NCI-H526 treated with DMSO at 0.1 percent for 48 hours (cell line): ENCODE measurements at places on chromosomes 3 and 15.

DNA sequence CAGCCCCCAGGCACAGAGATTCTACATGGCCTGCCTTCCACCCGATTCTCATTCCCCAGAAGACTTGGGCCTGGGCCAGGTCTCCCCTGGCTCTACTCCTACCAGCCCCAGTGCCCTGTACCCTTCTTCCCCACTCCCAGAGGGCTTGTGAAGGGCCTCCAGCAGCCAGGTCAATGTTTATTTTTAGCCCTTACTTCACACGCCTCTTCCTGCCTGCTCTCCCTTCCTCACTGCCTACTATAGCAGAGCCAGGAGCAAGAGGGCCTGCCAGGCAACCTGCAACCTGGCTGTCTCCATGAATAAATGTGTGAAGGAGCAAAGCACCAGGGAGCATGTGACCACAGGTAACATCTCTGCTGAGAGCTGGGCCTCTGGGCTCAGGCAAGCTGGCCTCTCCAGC is 26.4 kb upstream of the APEH start:
- no peak for DNase-seq

DNA sequence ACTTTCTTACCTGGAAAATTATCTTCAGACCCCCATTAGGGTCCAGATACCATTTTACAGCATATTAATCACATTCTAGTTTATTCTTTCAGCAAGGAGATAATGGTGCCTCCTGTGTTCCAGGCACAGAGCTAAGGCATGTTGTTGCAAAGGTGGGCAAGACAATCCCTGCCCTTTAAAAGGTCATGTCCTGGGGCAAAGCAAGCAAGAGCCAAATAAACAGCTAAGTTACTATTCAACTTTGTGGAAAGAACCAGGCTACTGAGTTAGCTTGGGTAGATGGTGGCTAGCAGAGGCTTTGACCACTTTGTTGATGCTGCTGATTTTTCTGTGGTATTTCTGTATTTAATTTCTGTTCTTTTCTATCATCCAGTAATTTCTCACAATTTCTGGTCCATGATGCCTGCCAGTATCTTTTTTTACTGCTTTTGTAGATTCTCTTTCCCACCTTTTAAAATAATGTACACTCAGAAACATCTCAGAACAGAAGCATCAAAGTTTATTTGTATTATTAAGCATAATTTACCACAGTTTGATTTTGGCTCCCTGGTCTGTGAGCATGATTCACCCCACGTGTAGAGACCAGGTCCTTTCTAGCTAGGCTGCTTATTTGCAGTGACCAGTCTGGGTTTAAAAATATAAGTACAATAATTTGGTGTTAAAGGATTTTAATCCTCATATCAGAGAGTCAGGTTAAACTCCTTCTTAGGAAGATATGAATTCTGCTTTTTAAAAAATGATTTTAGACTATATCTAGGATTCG is 71.5 kb downstream of the LRRC28 start:
- DNase-seq = no peak

GRCh38 chr3:171790898-171791691 is 19.2 kb downstream of the PLD1 start:
- DNase-seq = no peak

DNA sequence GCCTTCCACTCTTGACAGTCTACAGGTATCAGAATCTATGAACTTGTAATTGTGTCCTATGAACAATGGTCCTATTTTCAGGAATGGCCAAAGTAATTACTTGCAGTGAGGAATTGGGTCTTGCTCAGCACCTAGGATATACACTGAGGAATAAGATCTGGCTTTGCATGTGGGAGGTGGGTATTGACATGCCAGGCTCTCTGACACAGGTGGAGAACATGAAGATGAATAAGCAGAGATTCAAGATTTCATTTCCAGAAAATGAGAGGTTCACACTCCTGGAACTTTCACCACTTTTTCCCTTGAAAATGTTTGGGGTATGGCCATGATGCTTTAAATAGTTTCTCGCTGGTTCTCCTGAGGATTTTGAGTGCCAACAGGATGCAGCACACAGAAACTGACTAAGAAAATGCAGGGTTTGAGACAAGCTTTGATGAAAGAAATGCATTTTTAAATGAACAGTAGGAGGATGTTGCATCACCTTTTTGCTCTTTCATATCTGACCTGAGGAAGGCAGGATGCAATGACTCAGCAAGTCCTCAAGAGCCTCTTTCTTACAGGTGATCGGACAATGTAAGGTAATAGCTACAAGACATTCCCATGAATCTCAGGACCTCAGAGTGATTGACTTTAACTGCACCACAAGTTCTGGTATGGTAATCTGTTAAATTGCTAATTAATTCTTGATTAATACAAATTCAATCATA is 3.7 kb downstream of the HRG start:
- DNase-seq = no peak

DNA sequence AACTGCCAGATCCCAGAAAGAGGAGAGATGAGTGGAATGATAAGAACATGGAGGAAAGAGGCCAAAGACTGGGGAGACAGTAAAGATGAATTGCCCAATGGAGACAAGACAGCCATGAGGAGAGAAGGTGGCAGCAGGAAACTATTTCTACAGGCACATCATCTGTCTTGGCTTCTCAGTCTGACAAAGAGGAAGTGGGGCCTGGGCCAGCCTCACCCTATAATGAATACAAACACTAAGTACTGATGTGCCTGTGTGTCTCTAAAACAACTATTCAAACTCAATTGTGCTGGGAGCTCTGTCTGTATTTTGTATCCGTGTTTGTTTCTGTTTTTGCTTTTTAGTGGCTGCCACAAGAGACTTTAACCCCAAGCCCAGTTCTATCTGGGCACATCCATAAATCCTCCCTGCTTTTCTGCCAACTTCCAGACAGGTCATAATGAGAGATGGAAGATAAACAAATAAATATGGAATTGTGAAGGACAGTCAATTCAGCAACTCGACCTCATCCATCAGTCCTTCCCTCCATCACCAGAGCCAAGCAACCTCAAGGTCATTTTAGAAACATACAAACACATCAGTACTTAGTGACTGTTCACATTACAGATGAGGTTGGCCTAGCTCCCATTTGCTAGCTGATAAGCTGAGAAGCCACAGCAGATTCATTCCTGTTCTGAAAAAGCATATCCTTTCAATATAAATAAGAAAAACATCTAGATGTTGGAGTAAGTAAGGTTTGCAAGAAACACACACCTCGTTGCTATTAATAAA is 116.7 kb downstream of the CADPS start:
- no peak for DNase-seq

- no peak for DNase-seq
Measured at GRCh38 chr3:145915787-145916186, 245.2 kb downstream of the PLOD2 start.

GRCh38 chr3:132587401-132587800 is 9.7 kb upstream of the ACKR4 start:
- no peak for DNase-seq

DNA sequence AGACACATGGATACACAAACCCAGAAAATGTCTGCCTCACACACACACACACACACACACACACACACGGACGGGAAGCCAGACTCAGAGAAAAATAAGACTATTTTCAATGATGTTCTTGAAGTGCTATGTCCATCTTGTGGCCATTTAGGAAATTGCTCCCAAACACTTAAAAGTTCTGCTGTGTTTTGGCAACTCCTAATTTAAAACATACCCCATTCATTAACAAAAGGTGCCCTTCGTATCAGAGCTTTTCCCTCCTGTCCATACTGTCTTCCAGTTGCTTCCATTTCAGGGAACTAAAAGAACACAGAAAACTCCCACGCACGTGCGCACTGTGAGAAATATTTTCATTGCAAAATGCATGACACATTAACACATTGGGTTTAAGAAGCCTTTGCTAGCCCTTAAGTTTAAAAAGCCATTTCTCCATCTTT is 44.6 kb downstream of the SLC12A1 start:
- DNase-seq = peak; percentile 32

DNA sequence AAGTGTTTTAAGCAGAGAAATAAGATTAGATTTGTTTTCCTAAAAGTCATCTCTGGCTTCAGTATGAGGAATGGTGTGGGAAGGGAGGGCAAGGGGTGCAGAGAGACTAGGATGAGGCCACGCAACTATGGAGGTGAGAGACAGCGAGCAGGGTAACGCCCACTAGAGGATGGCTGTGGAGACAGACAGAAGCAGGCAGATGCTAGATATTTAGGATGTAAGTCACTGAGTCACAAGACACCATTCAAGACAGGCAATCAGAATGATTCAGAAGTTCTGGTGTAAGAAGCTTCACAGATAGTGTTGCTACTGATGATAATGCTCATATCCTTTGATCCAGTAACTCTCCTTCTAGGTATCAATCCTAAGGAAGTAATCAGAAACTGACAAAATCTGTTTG is 19.1 kb downstream of the HSPBAP1 start:
- DNase-seq = no peak

GRCh38 chr3:160553827-160554226 is 11.5 kb downstream of the KPNA4 start:
- peak; percentile 54 for DNase-seq

DNA sequence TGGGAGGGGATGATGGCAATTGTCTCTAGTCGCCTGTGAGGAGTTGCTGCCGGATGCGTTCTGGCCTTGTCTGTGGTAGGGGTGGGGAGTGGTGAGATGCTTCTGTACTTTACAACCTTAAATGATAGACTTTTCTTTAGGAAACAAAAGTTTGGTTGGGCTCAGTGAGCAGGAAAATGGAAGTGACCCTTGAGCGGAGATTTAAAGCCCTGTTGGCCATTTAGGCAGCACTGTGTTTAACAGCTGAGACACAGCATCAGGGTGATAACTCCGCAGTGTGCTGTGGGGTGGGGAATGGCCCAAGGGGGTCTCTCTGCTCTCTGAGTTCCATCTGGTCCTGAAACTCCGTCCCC is 36.6 kb downstream of the SPSB4 start:
- no peak for DNase-seq

- no peak for DNase-seq
Measured at GRCh38 chr3:114649331-114649730, 355.5 kb downstream of the TIGIT start.

DNA sequence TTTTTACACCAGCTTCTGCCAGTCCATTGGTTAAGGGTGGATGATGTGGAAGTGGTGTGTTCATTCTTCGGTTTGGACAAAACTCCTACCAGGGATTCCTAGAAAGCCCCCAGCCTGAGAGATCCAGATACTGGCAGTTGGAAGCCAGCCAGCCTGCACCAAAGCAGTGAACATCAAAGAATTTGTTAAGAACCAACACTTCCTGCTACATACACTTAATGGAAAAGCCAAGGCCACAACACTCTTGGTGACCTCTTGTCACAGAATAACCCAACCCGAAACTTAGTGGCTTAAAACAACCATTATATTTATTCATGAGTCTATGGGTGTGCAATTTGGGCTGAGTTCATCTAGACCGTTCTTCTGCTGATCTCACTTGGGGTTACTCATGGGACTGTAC is 42.9 kb upstream of the ADAMTS9 start:
- no peak for DNase-seq

- DNase-seq = no peak
Measured at GRCh38 chr3:169512991-169513390, 150.5 kb downstream of the MECOM start.

- DNase-seq = no peak
Measured at GRCh38 chr3:120550546-120550945, 45.6 kb upstream of the NDUFB4 start.

DNA sequence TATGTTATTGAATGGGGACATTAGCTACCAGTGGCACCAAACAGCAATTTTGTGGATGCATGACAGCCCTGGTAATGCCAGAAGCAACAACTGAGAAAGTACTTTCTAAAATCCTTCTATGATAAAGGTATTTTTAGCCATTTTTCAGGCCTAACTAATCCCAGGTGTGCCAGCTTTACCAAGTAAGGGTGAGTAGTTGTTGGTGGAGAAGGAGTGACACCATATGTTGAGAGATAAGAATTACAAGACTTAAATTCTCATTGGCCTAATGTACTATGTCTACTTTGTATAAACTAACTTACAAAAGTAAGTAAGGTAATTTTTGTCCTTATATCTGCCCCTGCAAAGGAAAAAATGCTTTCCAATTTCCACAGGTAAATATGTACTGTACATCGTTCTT is 4.1 kb upstream of the COX17 start:
- peak; percentile 12 for DNase-seq

GRCh38 chr3:15367059-15367458 is 34.7 kb upstream of the SH3BP5 start:
- DNase-seq = no peak

- DNase-seq = no peak
Measured at GRCh38 chr15:57285386-57285785, 90.9 kb upstream of the CGNL1 start.

DNA sequence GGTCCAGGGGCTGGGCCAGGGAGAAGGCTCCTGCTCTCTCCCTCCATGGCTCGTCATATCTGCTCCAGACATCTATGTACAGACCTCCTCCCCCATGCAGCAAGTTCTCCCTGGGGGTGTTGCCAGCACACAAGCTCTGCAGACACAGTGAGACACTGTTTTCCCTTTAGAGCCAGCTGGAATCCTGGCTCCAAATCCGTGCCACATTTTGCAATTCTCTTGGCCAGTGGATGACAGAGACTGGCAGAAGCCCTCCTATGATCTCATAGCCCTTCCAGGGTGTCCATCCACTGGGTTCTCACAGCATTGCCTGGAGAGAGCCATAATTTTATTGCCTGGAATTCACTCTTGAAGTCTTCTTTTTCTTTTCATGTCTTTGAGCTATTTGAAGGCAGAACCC is 203.9 kb downstream of the TLE3 start:
- no peak for DNase-seq

DNA sequence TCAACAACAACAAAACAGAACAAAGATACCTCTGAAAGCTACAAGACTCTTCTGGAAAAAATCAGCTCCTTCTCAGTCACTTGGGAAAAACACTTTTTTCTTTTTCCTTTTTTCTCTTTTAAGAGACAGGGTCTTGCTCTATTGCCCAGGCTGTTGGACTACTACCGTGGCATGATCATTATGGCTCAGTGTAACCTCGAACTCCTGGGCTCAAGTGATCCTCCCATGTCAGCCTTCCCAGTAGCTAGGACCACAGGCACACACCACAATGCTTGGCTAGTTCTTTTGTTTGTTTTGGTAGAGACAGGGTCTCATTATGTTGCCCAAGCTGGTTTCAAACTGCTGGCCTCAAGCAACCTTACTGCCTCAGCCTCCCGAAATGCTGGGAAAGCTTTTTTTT is 12.8 kb downstream of the MYO9A start:
- no peak for DNase-seq

DNA sequence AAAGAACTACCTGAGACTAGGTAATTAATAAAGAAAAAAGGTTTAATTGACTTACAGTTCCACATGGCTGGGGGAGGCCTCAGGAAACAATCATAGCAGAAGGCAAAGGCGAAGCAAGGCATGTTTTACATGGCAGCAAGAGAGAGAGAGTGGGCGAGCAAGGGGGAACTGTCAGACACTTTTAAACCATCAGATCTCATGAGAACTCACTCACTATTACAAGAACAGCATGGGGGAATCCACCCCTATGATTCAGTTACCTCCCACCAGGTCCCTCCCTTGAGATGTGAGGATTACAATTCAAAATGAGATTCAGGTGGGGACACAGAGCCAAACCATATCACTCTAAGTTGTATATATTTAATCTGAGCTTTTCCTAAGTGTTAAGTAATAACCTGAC is 79.0 kb upstream of the MLF1 start:
- DNase-seq = no peak
